Activated CD4-positive, alpha-beta T cell treated with anti-CD3 and anti-CD28 coated beads for 36 hours (primary cell): ENCODE measurements at places on chromosomes 5 and 9. TPM values are rescaled to one million over a fixed set of nuclear protein-coding genes. Genes with fewer than 3 reads are reported as not detected.

DNA sequence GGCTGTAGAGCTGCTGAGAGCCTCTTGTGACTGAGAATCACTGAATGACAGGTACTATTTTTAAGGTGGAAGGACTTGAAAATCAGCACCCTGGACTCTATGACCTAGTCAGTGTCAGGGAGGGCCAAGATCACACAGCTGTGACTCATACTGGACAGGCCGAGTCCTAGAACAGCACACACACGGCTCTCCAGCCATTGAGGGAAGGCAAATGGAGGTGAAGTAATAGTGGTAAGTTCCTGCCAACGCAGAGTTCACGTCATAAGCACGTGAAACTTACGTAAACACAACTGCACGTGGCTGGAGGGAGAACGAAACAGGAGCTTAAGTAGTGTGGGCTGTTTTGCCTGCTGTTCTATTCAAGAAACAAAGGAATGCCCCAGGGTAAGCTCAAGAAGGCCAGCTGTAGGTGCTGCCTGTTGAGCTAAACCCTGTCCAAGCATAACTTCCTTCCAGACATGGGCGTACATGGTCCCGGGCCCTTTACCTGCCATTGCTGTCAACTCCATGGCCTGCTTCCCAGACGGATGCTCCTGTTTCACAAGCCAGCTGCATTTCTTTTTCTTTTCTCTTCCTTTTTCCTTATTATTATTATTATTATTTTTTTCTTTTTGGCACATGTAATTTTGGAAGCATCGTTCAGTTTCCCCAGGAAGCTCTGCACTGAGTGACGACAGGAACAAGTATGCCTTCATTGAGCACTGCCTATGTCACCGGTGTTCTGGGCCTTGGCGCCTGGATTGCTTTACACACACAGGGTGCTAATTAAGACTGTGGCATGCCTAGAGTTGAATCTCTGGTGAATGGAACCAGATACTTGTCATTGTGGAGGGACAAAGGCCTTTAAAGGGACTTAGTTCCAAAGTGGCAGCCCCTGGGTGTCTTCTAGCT is 10.2 kb upstream of the LCP2 start:
- DNase-seq = no peak

DNA sequence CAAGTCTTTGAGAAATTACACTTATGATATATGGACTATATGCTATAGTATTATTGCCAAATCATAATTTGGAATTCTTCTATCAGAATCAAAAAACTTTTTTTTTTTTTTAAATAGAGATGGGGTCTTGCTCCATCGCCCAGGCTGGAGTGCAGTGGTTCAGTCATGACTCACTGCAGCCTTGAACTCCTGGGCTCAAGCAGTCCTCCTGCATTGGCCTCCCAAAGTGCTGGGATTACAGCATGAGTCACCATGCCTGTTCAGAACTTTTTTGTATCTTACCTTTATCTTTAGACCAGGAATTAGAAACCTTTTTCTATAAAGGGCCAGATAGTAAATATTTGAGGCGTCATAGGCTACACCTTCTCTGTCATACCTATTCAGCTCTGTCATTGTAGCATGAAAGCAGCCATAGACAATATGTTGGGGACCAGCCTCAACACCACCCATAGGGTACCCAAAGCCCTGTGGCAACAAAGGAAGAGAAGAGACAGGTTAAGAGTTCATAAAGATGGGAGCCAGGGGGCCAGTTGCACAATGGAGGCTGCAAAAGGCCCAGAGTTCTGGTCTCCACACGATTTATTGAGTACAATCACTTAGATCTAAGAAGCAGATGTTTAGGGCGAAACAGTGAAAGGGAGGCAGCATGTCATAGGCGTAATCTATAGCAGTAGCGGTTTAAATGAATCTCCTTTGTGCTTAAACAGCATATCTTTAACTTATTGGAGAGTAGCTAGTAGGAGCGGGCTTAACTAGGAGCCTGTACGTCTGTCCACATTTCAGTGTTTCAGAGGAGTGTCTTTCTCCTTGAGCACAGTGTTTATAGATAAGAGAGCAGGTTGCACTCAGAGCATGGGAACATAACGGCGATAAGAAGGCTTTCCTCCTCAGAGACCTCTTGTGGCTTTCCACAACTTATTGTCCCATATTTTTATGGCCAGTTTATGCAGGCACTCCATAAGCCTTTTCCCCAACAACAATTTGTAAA is 12.5 kb downstream of the ECM2 start:
- no peak for DNase-seq

GRCh38 chr5:178249191-178249989 is 16.8 kb upstream of the PHYKPL start:
- DNase-seq = peak; percentile 44

- DNase-seq = no peak
Measured at GRCh38 chr9:114050226-114050568, 27.9 kb downstream of the AMBP start.

- no peak for DNase-seq
Measured at GRCh38 chr5:82406205-82406773, 128.1 kb upstream of the RPS23 start.

- DNase-seq = no peak
Measured at GRCh38 chr9:35227284-35227683, 65.5 kb downstream of the UNC13B start.

- no peak for DNase-seq
Measured at GRCh38 chr5:9374025-9374424, 171.8 kb downstream of the SEMA5A start.

The BNC2 gene
- not detected for total RNA-seq

The PDCD1LG2 gene
- total RNA-seq = 0.81 TPM

The RETREG1 gene
- 23.3 TPM for total RNA-seq

The ADRA1B gene
- not detected for total RNA-seq

The FRMD3 gene
- 0.35 TPM for total RNA-seq
